Spinal cord (tissue), 10 donors: ENCODE measurements at places on chromosomes 13 and 19. TPM values are rescaled to one million over a fixed set of nuclear protein-coding genes. Genes with fewer than 3 reads are reported as not detected.

Gene DPRX
- not detected for polyA plus RNA-seq

Gene USHBP1
- polyA plus RNA-seq = 3.0 TPM

Gene KLF5
- polyA plus RNA-seq = 3.8 TPM

Gene KLK15
- polyA plus RNA-seq = not detected

Gene VSIG10L
- polyA plus RNA-seq = 12.7 TPM

Gene C1QTNF9
- 0.39 TPM for polyA plus RNA-seq

Gene CYP4F2
- 0.59 TPM for polyA plus RNA-seq

Gene CD70
- not detected for polyA plus RNA-seq

Gene CD79A
- polyA plus RNA-seq = not detected

Gene PSG4
- 0.60 TPM for polyA plus RNA-seq
